Stimulated activated CD4-positive, alpha-beta T cell treated with anti-CD3 and anti-CD28 coated beads, Interleukin-1b, Interleukin-23, amount 100 ng/mL, for 24 hours (primary cell): ENCODE measurements at places on chromosomes 5 and 9.

DNA sequence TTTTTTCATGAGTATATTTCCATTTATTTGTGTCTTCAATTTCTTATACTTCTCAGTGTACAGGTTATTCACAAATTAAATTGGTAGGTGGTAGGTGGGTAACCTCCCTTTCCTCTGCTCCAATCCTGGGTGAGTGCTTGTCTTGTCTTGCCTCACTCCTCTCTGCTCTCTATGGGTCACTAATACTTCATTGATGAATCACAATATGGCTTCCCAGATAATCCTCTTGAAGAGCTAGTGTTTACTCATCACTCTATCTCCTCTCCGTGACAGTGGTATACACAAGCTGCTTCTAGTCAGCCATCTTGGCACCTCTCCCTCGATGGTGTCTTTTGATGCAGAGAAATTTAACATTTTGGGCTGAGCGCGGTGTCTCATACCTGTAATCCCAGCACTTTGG, 331.8 kb upstream of the NMUR2 start:
- no peak for DNase-seq

DNA sequence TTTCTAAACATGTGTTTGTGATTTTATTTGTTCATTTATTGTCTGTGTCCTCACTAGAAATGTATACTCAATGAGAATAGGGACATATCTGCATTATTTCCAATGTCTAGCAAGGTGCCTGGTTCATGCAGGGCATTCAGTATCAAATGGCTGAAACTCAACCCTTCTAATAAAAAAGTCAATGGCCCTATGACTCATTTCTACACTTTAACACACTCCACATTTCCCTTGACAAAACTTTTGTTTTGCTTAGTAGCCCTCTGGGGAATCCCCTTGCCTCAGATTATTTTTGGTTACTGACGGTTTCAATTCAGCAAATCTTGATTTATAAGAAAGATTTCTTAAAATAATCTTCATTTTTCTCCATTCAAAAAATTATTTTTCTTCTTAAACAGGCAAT, 206.0 kb upstream of the DMRTA1 start:
- DNase-seq = no peak

GRCh38 chr5:60851626-60852025, 7.6 kb upstream of the ELOVL7 start:
- no peak for DNase-seq

DNA sequence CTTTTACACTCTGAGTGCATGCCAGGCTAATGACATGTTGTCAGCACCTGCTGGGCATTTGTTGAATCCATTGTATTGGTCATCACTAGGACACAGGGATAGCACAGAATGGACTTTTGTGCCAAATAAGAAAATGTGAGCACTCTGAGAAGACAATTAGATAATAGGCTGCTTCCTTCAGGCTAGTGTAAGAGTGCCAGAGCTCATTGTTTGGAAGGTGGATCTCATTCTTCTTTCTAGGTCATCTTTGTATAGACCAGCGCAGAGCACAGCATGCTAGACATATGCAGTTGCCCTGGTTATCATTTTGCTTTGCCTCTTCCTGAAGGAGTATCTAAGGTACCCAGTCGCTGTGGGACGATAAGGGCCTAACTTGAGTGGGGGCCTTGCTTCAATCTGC, 493.4 kb upstream of the COX7C start:
- no peak for DNase-seq

DNA sequence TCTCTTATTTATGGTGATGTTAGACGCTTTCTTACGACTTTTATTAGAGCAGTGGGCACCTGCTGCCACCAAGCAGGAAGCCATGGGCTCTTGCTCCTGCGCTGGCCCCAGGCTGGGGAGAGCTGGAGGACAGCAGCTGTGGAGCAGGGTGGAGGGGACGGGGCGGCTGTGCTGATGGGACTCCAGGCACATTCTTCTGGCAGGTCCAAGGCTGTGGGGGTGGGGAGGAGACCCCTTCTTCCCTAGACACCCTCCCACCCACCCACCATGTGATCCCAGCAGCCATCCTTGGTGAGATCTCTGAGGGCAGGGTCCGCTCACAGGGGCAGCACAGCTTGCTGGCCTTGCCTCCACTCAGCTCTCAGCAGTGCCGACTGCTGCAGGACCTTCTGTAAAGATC, 192.6 kb upstream of the IRX4 start:
- DNase-seq = no peak

- no peak for DNase-seq
Measured at GRCh38 chr9:80720579-80720978, 968.8 kb downstream of the TLE1 start.

DNA sequence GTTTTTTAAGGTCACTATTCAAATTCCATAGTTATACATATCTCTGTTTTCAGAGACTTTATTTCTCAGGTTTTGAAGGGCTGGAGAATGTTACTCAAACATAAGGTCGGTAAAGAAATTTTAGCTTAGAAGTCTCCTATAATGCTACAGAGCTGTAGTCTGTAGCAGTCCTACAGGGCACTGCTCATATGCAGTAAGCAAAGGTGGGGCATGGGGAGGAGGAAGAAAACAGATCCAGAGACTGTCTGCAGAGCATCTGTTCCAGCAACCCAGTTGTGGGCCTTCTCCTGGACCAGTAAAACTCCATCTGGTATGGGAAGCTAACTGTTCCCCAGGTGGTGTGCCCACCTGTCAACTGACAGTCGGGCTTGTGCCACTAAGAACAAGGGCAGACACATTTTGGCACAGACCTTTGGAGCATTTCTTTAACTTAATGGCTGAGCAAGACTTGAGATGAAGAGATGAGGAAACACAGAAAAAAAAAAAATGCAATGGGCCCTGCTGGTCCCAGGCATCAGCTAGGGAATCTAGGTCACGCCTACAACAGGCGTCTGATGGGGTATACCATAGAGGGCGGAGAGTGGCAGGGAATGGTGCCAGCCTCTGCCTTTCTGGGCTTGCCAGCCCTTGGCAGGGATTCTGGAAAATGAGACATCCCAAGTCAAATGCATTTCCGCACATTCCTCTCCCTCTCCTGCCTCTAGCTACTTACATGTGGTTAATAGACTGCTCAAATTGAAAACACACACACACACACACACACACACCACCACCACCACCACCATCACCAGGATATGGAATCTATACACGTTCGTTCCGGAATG, 218.9 kb downstream of the ARL15 start:
- no peak for DNase-seq

DNA sequence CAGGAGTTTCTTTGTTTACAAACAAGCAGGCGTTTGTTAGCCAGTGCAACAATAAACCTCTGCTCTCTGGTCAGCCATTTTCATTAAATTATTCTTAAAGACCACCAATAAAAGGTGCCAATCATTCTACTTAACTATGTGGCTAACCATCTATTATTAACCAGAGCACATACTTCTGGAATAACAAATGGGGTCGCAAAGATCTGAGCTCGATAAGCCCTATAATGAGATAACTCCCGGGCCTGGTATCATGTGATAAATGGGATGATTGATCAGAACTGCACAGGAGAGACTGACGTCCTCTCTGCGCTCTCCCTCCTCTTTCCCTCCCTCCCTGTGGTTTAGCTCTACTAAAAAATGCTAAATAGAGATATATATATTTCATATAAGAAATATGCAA, 488.2 kb downstream of the NTRK2 start:
- no peak for DNase-seq

GRCh38 chr9:1604942-1605560, 410.1 kb upstream of the SMARCA2 start:
- no peak for DNase-seq

GRCh38 chr9:121398374-121398773, 28.3 kb upstream of the STOM start:
- DNase-seq = no peak

GRCh38 chr9:99176527-99177013, 45.2 kb downstream of the ALG2 start:
- no peak for DNase-seq

DNA sequence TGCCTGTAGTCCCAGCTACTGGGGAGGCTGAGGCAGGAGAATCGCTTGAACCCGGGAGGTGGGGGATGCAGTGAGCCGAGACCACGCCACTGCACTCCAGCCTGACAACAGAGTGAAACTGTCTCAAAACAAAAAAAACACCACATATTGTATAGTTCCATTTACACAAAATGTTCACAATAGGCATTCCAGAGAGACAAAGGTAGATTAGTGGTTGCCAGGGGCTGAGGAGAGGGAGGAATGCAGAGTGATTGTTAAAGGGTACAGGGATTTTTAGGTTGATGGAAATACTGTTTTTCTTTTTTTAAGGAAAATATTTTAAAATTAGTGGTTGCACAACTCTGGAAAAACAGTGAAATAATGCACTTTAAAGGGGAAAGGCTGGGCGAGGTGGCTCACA, 19.6 kb downstream of the ETF1 start:
- DNase-seq = no peak

- DNase-seq = peak; percentile 47
Measured at GRCh38 chr9:272251-273213, 57.9 kb downstream of the DOCK8 start.

- DNase-seq = no peak
Measured at GRCh38 chr9:22112870-22113821, 104.0 kb upstream of the CDKN2B start.

DNA sequence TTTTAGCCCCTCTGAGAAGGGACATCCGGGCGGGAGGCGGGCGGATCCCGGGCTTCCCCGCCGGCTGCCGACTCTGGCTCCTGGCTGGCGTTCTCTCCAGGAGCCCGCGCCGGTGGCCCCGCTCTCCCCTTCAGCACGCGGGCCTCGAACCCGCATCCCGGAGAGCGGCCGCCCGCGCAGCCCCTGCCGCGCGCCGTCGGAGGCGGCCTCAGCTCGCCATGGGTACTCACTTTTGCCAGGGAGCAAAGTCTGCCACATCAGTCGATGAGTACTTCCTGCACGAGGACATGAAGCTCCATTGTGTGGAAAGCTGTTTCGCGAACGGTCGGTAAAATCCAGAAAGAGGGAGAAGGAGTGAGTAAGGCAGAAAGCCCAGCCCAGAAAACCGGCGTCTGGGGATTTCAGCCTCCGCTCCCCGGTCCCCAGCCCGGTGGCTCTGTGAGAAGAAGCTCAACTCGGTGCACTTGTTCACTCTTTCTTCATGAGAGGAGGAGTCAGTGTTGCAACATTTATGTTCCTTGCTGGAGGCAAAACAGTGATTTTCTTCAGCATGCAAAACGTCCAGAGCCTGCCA, at the start of gene PRLR:
TSS of gene PRLR (minus strand) at position 450 of the 574 bp plus-strand sequence. CDS start 140,867 bp downstream, outside the sequence.
- no peak for DNase-seq

DNA sequence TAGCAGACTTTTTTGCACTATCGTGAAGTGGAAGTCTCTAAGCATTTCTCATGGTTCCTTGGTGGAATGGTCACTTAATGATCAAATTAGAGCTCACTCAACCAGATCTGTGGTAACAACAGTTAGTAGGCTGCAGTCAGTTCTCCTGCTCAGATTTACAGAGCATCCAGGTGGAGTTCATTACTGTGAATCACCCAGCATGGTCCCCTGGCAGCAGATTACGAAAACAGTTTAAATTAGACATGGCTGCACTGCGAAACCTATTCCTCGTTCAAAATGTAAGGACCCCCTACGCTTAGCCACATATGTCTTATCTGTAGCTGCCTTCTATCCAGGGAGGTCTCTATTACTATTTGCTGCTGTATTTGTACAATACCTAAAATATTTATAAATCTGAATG, 823.6 kb upstream of the ARRDC3 start:
- DNase-seq = no peak

GRCh38 chr9:118711843-118712242, 657.4 kb downstream of the BRINP1 start:
- DNase-seq = no peak

DNA sequence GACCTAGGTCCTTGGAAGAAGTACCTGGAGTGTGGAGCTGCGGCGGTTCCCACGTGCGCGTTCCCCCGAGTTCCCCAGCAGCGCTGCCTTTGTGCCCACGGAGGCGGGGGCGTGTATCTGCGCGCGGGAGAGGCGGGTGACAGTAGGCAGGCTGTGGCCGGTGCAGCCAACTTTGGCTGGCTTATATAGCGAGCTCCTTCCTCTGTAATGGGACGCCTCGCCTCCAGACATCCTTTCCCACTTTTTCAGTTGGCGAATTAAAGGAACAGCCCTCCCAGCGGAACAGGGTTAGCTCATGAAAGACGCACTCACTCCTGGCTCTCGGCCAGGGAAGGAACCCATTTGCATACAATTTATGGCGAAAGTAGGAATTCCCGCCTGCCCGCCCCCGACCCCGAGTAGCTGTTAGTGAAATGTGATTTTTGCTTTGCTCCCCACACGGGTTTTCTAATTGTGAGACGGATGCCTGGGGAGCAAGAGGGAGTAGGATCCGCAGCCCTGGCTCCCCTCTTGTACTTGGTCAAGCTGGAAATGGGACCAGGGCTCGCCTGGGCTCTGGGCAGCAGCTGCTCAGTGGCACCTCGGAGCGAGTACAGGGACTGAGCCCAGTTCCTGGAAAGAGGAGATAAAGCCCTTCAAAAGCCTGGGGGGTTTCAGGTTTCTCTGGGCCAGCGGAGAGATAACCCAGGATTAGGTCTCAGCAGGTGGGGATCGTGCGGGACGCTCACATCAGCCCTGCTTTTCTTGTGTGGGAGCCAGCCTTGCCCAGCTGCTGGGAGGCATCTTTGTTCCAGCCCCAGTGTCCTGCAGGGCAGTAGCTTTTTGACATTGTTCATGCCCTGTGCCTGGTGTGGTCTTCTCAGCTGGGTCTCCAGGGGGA, at the start of gene TNC:
TSS of gene TNC (minus strand) at position 159 of the 880 bp plus-strand sequence. CDS start 27,139 bp downstream, outside the sequence.
- DNase-seq = no peak

- DNase-seq = no peak
Measured at GRCh38 chr5:66440202-66440680, 156.0 kb upstream of the MAST4 start.

GRCh38 chr9:366620-367019, 152.0 kb downstream of the DOCK8 start:
- no peak for DNase-seq

DNA sequence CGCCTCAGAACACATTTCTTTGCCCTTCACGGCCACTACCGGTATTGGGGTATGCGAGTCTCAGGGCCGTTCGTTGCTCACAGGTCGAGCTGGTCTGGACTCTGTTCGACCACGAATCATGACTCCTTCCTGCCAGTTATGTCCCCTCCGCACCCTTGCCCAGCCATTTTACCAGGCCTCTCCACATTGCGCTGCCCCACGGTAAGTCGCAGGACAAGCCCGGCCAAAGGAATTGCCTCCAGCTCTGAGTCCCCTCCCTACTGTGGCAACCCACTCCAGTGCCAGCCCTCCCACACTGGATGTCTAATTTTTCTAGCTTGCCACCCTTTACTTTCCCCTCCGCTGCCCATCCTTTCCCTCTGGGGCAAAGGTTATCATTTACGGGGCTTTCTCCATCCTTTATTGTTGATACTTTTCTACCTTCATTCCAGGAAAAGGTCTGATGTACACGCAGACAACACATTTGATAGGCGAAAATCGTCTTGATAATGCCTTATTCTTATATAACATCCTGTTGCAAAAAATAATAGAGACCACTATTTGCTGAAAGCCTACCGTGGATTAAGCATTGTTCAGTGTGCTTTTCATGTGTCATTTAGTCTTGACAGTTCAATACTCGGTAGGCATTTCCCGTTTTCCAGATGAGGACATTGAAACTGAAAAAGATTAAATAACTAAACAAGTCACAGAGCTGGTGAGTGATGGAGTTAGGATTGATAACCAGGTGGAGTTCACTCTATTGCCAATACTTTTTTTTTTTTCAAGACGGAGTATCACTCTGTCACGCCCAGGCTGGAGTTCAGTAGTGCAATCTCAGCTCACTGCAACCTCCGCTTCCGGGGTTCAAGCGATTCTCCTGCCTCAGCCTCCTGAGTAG, 958 bp upstream of the HSPA5 start:
- no peak for DNase-seq

- DNase-seq = no peak
Measured at GRCh38 chr5:178106556-178107239, 6.6 kb upstream of the N4BP3 start.

GRCh38 chr9:89982016-89982415, 377.2 kb downstream of the GADD45G start:
- no peak for DNase-seq
